ENCODE measurements at places on chromosomes 5 and 9. TPM values are rescaled to one million over a fixed set of nuclear protein-coding genes. Genes with fewer than 3 reads are reported as not detected.

Gene MRPL22
- total RNA-seq = 35.9 TPM

Gene HSPB3
- not detected for total RNA-seq

Gene LEAP2
- not detected for total RNA-seq

Gene RNF183
- total RNA-seq = not detected

Gene SLC6A18
- not detected for total RNA-seq

Gene VLDLR
- total RNA-seq = 14.0 TPM

Gene TBC1D2
- total RNA-seq = 12.7 TPM

Gene SLC25A2
- not detected for total RNA-seq

Gene PCDHGB5
- 23.3 TPM for total RNA-seq

Gene GABRB2
- total RNA-seq = under 0.01 TPM

All from pericardium fibroblast (primary cell).